NCI-H1436 (cell line): ENCODE measurements at places on chromosomes 5 and 9.

GRCh38 chr5:83009408-83009807 is 67.8 kb downstream of the TMEM167A start:
- DNase-seq: no peak

DNA sequence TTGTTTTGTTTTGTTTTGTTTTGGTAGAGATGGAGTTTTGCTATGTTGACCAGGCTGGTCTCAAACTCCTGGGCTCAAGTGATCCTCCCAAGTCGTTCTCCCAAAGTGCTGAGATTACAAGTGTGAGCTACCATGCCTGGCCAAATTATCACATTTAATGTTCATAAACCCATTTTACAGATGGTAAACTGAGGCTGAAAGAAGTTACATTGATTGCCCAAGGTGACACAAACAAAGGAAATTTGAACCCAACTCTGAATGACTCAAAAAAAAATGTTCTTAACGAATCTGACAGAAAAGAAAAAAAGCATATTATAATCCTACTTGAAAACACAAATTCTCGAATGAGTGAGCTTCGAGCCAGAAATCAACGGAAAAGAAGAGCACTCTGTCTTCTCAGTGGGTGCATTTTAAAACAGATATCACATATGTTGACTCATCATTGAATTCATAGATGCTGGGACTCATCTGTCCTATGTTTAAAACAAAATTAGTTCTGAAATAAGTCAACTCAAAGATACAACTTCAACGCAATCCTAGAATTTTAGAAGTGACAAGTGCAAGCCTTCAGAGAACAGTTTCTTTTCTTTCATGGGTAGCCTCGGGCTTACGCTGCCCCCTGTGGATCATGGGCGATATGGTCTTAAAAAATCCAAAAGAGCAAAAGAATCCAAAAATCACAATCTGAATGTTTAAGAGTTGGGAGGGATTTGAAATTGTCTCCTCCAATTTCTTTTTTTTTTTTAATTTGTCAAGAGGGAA is 28.4 kb downstream of the TIMD4 start:
- peak; percentile 42 for DNase-seq

DNA sequence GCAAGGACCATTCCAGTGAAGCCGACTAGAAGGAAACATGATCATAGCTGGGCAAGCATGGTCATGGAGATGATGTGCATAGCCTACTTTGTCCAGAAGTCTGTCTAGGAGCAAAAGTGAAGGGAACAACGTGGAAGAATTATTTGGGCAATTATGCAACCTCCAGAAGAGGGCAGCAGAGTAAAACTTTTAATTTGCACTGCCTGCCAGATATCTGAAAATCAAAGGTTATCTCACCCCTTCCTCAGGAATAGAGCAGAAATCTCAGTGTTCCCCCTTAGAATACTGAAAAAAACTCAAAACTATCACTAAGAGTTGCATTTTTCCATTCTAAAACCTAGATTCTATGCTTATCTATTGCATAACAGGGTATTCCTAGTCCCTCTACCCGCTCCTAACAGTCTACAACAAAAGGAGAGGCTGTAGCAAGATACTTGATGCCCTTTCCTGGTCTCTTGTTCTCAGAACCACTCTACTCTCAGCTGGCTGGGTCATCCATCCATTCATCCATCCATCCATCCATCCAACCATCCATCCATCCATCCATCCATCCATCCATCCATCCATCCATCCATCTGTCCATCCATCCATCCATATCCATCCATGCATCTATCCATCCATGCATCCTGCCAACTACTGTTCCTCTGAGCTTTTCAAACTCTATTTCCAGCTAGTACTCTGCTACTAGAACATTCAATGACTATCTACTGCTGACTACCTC is 8.4 kb upstream of the SETD9 start:
- peak; percentile 32 for DNase-seq

- DNase-seq: no peak
Observed at GRCh38 chr5:163529698-163530097, 24.3 kb downstream of the MAT2B start.

- no peak for DNase-seq
Observed at GRCh38 chr5:22431406-22431805, 421.7 kb downstream of the CDH12 start.

- DNase-seq: no peak
Observed at GRCh38 chr5:58322453-58322852, 137.4 kb downstream of the PLK2 start.
